ENCODE measurements at places on chromosomes 16 and 17.

DNA sequence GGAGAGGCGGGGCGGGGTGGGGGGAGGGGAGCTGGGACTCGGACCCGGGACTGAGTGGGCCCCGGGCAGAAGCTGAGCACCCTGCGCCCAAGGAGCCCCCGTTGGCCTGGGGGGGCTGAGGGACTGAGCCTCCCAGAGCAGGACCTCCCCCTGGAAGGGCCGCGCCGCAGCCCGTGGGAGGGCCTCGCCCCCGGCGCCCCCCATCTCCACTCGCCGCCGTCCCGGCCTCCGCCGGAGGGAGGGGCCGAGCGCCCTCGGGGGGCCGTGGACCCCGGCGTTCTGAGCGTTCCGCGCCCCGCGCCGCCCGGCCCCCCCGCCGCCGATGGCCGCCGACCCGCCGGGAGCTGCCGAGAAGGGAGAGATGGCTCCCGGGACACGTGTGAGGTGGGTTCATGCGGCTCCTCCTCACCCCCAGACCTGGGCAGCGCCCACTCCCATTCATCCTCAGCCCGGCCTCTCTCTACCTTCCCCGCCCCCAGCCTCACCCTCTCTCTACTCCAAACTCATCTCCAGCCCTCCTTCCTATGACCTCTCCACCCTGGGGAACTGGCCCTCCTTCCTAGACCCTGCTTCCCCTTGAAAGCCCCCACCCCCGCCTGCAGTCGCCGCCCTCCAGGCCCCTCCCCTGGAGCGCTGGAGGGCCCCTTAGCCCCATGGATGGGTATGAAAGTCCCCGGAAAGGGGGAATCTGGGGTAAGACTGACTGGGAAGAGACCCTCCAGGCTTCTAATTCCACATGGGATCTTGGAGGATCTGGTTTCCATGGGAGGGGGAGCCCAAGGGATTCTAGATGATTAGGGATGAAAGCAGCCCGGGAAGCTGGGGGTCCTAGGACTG is 922 bp downstream of the FBXL19 start:
- no peak for DNase-seq

GRCh38 chr17:42744283-42744805 is 496 bp downstream of the EZH1 start:
- no peak for DNase-seq

DNA sequence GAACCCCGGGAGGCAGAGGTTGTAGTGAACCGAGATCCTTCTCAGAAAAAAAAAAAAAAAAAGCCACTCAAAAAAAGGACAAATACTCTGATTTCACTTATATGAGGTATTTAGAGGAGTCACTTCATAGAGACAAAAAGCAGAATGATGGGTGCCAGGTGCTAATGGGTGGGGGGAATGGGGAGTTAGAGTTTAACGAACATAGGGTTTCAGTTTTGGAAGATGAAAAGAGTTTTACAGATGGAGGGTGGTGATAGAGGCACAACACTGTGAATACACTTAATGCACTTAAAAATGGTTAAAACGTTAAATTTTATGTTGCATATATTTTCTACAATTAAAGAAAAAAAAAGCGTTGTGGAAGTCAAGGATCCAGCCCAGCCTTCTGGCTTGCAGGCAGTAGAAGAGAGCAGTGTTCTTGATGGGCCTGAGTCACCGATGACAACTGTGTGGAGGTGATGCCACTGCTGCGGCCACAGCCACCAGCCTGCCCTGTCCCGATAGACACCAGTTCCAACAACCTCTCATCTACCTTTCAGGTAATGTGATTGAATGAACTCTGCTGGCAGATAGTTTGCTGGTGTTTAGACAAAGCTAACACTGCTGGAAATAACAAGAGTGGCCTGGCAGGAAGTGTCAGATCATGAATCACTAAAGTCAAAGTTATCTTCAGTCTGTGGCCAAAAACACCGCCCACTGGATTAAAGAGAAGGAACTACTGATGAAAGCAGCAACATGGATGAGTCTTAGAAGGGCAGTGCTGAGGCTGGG is 49.9 kb upstream of the COX10 start:
- DNase-seq: no peak

DNA sequence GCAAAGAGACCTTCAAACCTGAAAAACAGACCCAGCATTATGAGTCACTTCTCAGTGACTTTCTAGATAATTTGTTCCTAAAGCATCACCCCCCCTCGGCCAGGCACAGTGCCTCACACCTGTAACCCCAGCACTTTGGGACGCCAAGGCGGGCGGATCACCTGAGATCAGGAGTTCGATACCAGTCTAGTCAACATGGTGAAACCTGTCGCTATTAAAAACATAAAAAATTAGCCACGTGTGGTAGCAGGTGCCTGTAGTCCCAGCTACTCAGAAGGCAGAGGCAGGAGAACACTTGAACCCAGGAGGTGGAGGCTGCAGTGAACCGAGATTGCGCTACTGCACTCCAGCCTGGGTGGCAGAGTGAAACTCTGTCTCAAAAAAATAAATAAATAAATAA is 24.3 kb upstream of the RNPS1 start:
- DNase-seq: no peak

GRCh38 chr16:11470676-11471415 is 115.9 kb downstream of the LITAF start:
- no peak for DNase-seq

DNA sequence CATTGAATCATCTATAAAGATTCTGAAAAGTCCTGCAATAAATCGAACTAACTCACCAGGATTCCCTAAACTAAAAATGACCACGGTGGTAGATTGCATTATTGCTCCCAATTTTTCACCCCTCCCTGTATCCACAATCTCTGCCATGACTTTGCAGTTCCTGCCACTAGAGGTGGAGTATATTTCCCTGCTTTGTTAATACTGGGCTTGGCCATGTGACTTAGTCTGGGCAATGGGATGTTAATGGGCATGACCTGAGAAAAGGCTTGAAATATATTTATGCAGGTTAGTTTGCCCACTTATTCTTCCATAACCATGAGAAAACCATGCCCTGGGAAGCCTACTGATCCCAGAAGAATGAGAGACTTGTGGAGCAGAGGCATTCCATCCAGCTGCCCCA is 59.1 kb downstream of the NOG start:
- DNase-seq: no peak

- DNase-seq: no peak
Observed at GRCh38 chr17:41518031-41518430, 659 bp downstream of the KRT15 start.

- DNase-seq: no peak
Observed at GRCh38 chr16:383326-384051, 1.7 kb upstream of the PGAP6 start.

DNA sequence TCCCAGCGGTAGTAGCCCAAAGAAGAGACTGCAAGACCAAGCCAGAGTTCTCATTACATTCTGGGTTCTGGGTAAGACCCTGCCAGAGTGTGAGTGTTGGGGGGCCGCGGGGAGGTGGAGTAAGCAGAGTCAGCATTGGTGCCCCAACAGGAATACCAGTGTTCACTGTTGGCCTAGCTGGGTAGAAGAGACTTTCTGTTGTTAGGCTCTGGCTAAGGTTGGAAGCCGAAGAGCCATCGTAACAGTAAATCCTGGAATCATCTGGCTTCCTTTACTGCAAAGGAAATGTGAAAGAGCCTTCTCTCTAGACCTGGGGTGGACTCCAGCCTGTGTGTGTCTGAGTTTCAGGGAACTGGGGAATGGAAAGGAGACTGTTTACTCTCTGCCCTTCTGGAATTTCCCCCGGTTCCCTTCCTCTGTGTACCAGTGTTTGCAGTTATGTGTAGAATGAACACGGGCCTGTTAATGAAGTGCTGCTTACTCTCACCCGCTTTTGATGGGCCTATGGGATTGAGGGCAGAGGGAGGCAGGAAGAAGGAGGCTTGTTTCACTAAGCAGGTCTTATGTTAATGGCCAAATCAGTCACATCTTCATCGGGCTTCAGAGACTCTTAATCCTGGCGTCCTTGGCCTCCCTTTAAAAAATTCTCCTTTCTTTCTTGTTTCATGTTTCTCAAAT is 68.5 kb downstream of the WWP2 start:
- peak; percentile 48 for DNase-seq

DNA sequence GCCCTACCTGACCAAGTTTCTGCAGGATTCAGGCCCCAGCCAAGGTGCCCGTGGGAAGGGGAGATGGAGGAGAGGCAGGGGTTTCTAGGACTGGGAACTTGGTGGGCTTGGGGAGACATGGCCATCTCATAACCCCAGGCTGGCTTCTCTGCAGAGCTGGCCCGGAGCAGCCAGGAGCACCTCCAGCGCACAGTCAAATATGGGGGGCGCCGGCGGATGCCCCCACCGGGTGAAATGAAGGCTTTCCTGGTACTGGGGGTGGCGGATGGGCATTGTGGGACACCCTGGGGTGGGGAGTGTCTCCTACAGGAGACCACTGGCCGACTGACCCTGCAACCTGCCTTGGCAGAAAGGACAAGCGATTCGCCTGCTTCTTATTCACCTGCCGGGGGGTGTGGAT is 9.2 kb upstream of the SMIM5 start:
- DNase-seq: no peak

GRCh38 chr16:86048221-86048620 is 149.3 kb downstream of the IRF8 start:
- DNase-seq: no peak

DNA sequence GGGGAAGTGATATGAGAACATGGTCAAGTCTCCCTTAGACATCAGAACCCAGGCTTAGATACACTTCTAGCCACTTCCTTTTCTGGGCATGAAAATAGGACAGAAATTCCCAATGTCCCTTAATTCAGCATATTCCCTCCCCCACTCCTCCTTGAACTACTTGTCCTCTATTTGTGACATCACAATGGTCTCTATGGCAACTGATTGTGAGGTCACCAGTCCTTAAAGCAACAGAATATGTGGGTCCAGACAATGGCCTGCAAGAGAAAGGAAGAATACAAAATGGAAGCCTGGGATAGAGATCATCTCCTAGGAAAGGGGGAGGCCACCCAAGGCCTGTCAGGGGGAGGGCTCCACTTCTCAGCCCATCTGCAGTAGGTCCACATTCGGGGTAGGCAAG is 6.7 kb upstream of the SEZ6 start:
- DNase-seq: no peak

- DNase-seq: no peak
Observed at GRCh38 chr16:50932348-50932935, 190.6 kb downstream of the CYLD start.

DNA sequence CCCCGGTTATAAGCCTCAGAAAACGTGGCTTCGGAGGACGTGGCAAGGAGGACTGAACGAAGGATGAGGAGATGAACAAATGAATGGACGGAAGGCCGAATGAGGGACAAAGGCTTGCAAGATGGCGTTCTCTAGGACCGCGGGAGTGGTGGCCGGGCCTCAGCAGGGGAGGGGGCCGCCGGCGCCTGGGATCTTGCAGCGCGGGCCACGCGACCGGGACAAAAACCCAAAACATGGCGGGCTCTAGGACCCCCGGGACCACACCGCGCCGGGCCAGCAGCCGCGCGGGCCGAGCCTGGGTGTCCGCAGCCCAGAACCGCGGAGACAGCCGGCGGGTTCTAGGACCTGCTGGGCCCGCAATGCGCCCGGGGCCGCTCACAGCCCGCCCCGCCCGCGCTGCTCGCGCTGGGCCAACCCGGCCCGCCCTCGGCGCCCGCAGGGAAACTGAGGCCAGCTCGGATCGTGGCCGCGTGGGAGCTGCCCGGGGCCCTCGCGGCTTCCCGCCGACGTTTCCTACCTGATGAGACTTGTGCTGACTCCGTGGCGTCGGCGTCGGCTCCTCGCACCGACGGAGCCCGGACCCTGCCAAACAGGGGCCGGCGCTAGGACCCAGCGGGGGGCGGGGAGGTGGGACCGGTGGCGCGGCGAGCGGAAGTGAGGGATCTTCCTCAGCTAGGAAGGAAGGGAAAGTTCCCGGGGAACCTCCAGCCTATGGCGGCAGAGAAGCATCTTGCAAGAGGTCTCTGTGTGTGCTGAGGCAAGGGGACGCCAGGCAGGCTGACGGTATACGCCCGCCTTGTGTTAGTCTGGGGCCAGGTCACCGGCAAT is 684 bp downstream of the ZNF668 start:
- no peak for DNase-seq

DNA sequence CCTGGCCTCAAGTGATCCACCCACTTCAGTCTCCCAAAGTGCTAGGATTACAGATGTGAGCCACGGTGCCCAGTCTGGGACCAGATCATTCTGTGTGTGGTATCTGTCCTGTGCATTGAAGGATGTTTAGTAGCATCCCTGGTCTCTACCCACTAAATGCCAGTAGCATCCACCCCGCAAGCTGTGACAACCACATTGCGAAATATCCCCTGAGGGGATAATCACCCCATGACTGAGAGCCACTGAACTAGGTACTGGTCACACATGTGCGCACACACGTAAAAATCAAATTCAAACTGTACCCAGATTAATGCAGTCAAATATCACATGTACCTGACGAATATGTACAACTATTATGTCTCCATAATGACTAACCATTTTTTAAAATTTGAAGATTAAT is 35.8 kb downstream of the TEKT5 start:
- no peak for DNase-seq

- DNase-seq: no peak
Observed at GRCh38 chr17:79192503-79193351, 118.1 kb downstream of the ENGASE start.

Measured in epithelial cell of proximal tubule (primary cell).